Panc1 (cell line): ENCODE measurements at places on chromosomes 16 and 17. TPM values are rescaled to one million over a fixed set of nuclear protein-coding genes. Genes with fewer than 3 reads are reported as not detected.
A peak's percentile ranks its signal among the peaks of the same experiment; 100 is the strongest.

GRCh38 chr17:79413611-79414010 is 197.2 kb downstream of the RBFOX3 start:
- peaks cover 5% of the 10 kb centered on the region; the same call in 1 of the 2 replicates for H3K4me1 ChIP-seq
- no peak for DNase-seq
- no peak overlapping the region for H3K4me3 ChIP-seq
- peaks cover 26% of the 10 kb centered on the region; the same call in 1 of the 2 replicates for H3K27me3 ChIP-seq
- H3K36me3 ChIP-seq = no peaks in the 10 kb centered on the region

GRCh38 chr16:22139008-22139407 is 23.3 kb upstream of the SDR42E2 start:
- H3K4me1 ChIP-seq = no peaks in the 10 kb centered on the region
- DNase-seq = no peak
- H3K36me3 ChIP-seq = no peaks in the 10 kb centered on the region
- no peak overlapping the region for H3K27ac ChIP-seq
- no peak overlapping the region for H3K4me3 ChIP-seq

DNA sequence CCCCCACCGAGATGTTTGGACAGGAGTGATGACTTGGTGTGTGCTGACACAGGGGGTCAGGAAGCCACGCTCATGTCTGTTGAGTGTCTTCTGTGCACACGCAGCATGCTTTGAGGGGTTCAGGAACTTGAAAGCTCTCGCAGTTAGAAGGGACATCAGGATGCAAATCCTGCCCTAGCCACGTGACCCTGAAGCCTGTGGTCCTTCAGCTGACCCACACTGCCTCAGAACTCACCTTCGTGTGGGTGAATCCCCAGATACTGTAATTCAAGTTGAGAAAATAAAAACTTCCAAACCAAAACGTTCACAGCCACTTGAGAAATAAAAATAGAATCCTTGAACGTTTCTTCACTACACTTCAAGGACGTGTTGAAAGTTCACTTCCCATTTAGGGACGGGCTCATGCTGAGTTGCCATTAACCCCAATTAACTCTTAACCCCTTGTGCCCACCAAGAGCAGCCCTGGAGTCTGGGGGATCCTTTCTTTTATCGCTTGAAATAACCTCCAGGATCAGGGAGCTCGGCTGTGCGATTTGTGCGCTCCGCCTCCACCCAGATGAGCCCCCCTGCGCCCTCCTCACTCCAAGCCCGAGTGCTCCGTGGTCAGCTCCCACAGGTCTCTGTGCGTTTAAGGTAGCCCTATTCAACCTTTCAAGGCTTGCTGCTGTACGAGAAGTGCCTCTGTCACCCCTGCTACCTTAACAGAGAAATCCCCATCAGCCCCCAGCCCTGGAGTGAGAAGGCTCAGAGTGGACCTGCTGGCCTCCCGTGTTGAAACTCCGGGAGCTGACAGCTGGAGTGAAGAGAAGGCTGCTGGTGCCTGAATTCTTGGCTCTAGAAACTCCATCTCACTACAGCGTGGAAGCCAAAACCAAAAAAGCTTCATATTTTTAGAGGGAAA is 36.2 kb upstream of the NAT9 start:
- no peaks in the 10 kb centered on the region for H3K4me1 ChIP-seq
- H3K36me3 ChIP-seq = no peaks in the 10 kb centered on the region
- H3K27ac ChIP-seq = no peak overlapping the region
- no peaks in the 10 kb centered on the region for H3K27me3 ChIP-seq
- DNase-seq = no peak

DNA sequence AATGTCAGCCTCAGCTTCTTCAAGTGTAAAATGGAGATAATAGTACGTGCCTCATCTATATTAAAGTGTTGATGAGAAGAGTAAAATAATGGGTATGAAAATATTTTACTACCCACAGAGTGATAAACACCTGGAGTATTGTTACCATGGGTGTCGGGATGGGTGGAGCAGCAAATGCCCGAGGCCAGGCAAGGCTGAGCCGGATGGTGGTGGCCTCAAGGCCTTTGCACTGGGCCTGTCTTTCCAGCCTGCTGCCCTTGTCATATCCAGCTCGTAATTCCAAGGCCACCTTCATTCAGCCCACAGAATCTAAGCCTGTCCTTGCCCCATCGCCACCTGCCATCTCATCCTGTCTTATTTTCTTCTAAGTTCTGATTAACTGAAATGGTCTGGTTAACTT is 49.4 kb downstream of the SNX29 start:
- no peak overlapping the region for H3K27ac ChIP-seq
- no peaks in the 10 kb centered on the region for H3K36me3 ChIP-seq
- no peaks in the 10 kb centered on the region for H3K4me1 ChIP-seq
- H3K27me3 ChIP-seq = no peaks in the 10 kb centered on the region
- no peak overlapping the region for H3K4me3 ChIP-seq

- no peaks in the 10 kb centered on the region for H3K27me3 ChIP-seq
- no peak overlapping the region for H3K27ac ChIP-seq
- no peaks in the 10 kb centered on the region for H3K4me1 ChIP-seq
- no peak for DNase-seq
- no peak overlapping the region for H3K4me3 ChIP-seq
Measured at GRCh38 chr16:87297918-87298631, 19.1 kb downstream of the C16orf95 start.

DNA sequence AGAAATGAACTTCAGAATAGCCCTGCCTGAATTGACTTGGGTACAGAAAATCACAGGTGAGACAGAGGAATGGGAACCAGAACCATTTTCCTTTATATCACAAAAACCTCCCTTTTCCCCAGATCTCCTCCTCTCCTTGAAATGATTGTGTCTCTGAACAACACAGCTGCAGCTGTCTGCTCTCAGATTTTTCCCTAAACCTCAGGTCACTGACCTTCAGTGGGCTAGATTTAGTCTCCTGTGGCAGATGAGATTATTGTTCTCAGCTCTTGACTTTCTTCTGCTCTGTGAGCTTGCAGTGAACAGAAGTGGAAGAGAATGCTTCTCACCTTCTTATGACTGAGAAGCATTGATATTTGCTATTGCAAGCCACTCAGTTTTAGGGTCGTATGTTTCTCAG is 92.3 kb upstream of the FAM20A start:
- H3K4me3 ChIP-seq = no peak overlapping the region
- H3K27ac ChIP-seq = no peak overlapping the region
- no peaks in the 10 kb centered on the region for H3K4me1 ChIP-seq
- DNase-seq = no peak
- H3K36me3 ChIP-seq = no peaks in the 10 kb centered on the region
- H3K27me3 ChIP-seq = no peaks in the 10 kb centered on the region

DNA sequence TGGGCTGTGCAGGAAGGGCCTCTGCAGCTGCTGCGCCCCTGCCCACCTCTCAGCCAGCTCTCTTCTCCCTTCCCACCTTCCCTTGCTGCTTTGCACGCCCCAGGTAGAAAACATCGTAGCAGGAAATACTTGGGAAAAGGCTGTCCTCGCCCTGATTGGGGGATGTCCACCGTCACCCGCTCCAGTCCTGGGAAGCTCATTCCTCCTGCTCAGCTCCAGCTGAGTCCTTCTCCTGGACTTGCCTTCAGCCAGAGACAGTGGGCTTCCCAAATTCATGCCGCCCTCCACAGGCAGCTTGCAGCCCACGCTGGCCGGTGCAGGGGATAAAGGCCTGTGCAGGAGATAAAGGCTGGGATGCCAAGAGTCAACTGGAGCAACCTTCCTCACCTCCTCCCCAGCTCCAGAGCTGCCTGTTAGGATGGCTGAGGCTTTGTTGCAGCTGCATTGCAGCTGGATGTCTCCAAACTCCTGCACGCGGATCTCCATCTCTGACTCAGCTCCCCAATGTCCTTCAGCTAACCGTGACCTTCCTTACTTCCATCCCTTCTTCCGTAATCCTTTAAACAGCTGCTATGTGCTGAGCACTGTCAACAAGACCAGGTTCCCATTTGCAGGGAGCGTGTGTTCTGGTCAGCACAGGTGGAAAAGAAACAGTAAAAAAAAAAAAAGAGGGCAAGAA is 402.0 kb upstream of the TNRC6C start:
- no peak overlapping the region for H3K4me3 ChIP-seq
- no peak for DNase-seq
- H3K36me3 ChIP-seq = no peaks in the 10 kb centered on the region
- H3K27ac ChIP-seq = no peak overlapping the region
- peaks cover 28% of the 10 kb centered on the region; the same call in 1 of the 2 replicates for H3K27me3 ChIP-seq

- no peak for DNase-seq
- no peak overlapping the region for H3K27ac ChIP-seq
- H3K4me1 ChIP-seq = peaks cover 11% of the 10 kb centered on the region
- H3K27me3 ChIP-seq = no peaks in the 10 kb centered on the region
- peaks cover 12% of the 10 kb centered on the region; the same call in 1 of the 2 replicates for H3K36me3 ChIP-seq
Measured at GRCh38 chr17:63834431-63835166, 7.1 kb upstream of the FTSJ3 start.

GRCh38 chr17:81349397-81350319 is 45.6 kb upstream of the BAHCC1 start:
- peak overlapping the region; percentile 50; the same call in 1 of the 2 replicates for H3K27ac ChIP-seq
- H3K4me1 ChIP-seq = peaks cover 18% of the 10 kb centered on the region
- H3K4me3 ChIP-seq = no peak overlapping the region
- H3K27me3 ChIP-seq = no peaks in the 10 kb centered on the region

DNA sequence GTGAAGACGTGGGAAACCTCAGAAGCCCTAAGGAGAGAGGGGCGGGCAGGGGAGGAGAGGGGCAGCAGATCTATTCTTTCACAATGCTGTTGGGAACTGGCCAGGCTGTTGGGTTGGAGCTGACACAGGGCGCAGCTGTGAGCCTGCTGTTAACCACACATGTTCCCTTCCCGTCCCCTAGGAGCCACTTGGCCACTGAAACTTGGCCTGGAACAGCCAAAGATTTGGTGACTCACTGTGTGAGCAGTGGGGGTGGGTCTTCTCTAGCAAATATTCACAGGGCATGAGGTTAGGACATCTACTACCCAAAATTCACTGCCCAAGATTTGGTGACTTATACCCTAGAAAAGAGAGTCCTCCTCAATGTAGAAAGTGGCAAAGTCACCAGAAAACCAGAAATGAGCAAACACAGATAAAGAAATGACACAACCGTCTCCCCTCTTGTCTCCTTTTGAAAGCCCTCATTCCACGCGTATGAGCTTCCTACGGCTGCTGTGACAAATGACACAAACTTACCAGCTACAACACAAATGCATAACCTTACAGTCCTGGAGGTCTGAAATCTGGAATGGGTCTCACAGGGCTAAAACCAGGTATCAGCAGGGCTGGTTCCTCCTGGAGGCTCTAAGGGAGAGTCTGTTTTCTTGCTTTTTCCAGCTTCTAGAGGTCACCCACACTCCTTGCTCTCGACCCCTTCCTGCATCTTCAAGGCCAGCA is 6.3 kb downstream of the TBC1D16 start:
- H3K27me3 ChIP-seq = no peaks in the 10 kb centered on the region
- H3K27ac ChIP-seq = no peak overlapping the region
- peaks cover 39% of the 10 kb centered on the region for H3K4me1 ChIP-seq
- H3K36me3 ChIP-seq = no peaks in the 10 kb centered on the region
- DNase-seq = no peak
- no peak overlapping the region for H3K4me3 ChIP-seq

DNA sequence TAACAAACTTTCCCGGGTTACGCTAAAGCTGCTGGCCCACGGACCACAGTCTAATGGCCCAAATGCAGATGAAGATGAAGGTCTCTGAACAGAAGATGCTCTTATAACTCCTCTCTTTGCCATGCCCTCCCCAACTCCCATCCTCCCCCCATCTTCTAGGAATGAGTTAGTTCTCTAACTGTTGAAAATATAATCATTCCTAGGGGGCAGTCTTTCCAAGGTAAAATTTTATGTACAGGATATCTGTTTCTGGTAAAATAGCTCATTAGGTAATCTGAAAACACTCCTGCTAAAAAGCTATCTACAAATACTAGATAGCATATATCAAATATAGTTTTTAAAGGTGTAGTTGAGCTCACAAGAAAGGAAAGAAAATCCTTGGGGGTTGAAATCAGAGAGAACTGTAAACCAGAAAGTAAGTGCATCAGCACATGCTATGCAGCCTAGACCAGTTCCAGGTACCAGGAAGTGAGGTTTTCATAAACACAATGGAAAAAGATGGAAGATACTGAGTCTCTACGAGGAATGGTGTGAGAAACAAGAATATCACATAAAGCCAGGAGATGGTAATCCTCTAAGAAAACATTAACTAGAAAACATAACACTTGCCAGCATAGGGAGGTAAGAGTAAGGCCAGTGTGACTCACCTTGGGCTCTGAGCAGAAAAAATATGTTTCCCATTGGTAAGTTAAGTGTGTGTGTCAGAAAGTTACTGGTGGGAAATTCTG is 38.1 kb downstream of the CMC2 start:
- no peak for DNase-seq
- H3K36me3 ChIP-seq = no peaks in the 10 kb centered on the region; the same call in 1 of the 2 replicates
- H3K4me1 ChIP-seq = no peaks in the 10 kb centered on the region
- H3K27me3 ChIP-seq = no peaks in the 10 kb centered on the region

DNA sequence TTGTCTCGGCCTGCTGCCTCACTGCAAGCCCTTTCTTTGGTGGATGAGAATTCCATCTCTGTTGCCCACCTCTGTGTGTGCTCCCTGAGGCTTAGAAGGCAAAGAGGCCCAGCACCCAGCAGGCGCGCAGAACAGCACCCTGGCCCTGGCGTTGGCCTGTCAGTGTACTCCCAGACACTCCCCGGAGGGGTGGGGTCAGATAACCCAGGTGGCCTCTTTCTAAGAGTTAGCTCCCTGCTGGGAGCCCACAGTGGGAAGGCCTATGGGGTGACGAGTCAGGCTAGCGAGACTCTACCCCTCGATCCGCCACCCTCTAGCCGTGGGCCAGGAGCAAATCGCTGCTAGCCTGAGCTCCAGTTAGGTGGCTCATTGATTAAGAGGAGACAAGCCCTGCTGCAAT is 38.1 kb downstream of the SRL start:
- H3K4me1 ChIP-seq = peaks cover 5% of the 10 kb centered on the region; the same call in 1 of the 2 replicates
- no peaks in the 10 kb centered on the region for H3K27me3 ChIP-seq
- H3K4me3 ChIP-seq = no peak overlapping the region

DNA sequence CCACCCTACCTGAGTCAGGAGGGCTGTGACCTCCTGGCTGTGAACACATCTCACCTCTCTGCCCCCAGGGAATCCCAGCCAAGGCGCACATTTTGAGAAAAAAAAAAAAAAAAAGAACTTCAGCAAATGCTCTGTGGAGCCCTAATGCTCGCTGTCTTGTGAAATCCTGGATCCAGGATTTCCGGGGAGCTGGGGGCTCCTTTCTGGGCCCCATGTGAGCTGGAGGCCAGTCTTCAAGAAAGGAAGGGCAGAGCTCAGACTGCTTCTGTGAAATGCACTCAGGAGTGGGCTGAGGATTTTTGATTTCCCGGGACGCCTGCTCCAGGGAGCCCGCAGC is 36.0 kb upstream of the EMP2 start:
- H3K36me3 ChIP-seq = no peaks in the 10 kb centered on the region
- no peak overlapping the region for H3K4me3 ChIP-seq
- DNase-seq = no peak
- H3K4me1 ChIP-seq = peaks cover 4% of the 10 kb centered on the region; the same call in 1 of the 2 replicates

GRCh38 chr17:43118679-43119615 is 6.2 kb downstream of the BRCA1 start:
- H3K4me1 ChIP-seq = no peaks in the 10 kb centered on the region; the same call in 1 of the 2 replicates
- no peaks in the 10 kb centered on the region for H3K27me3 ChIP-seq
- H3K36me3 ChIP-seq = no peaks in the 10 kb centered on the region; the same call in 1 of the 2 replicates
- no peak for DNase-seq

GRCh38 chr16:72132726-72133125 is 39.1 kb downstream of the DHX38 start:
- no peak overlapping the region for H3K27ac ChIP-seq
- H3K27me3 ChIP-seq = peaks cover 2% of the 10 kb centered on the region; the same call in 1 of the 2 replicates
- DNase-seq = no peak
- no peak overlapping the region for H3K4me3 ChIP-seq
- H3K36me3 ChIP-seq = no peaks in the 10 kb centered on the region

The OTOP2 gene
- not detected for total RNA-seq

The MC1R gene
- total RNA-seq = 8.7 TPM

The MYH8 gene
- not detected for total RNA-seq

The ATP2A1 gene
- total RNA-seq = 2.9 TPM

The SMIM22 gene
- not detected for total RNA-seq

The TP53TG3B gene
- total RNA-seq = 0.18 TPM

The HP gene
- total RNA-seq = 7.0 TPM

The PRAC2 gene
- not detected for total RNA-seq

The TM4SF5 gene
- total RNA-seq = not detected

The HOXB9 gene
- 65.9 TPM for total RNA-seq
